Fibroblast of upper back skin (primary cell): ENCODE measurements at places on chromosomes 1 and 21.

- no peak for DNase-seq
Observed at GRCh38 chr1:115432061-115432460, 94.0 kb upstream of the NGF start.

DNA sequence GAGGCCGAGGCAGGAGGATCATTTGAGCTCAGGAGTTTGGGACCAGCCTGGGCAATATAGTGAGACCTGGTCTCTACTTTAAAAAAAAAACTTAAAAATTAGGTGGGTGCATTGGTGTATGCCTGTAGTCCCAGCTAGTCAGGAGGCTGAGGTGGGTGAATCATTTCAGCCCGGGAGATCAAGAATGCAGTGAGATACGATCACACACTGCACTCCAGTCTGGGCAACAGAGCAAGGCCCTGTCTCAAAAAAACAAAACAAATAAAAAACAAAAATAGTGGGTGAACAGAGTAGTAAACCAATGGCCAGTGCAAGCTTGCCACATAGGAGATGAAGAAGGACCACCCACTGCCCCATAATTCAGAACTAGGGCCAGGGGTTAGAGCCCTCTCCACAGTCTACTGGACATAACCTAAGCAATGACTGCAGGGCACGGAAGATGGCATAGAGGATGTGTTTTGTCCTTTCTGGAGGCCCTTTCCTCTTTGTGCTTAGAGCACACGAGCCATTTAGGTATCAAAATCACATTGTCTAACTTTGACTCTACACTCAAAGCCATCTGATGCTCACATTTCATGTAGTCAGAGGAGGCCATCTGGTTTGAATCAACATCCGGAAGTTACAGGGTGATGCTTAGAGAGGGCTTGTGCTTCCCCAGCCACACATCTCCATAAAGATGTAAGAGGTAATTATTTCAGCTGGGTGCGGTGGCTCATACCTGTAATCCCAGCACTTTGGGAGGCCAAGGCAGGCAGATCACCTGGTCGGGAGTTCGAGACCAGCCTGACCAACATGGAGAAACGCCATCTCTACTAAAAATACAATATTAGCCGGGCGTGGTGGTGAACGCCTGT, 12.6 kb downstream of the CD2 start:
- DNase-seq: peak; percentile 72

GRCh38 chr21:22250355-22250754, 1252.1 kb downstream of the NCAM2 start:
- no peak for DNase-seq

GRCh38 chr1:45647248-45648021, 23.6 kb upstream of the CCDC17 start:
- no peak for DNase-seq

GRCh38 chr1:15915991-15916390, 59.9 kb downstream of the ZBTB17 start:
- DNase-seq: no peak

DNA sequence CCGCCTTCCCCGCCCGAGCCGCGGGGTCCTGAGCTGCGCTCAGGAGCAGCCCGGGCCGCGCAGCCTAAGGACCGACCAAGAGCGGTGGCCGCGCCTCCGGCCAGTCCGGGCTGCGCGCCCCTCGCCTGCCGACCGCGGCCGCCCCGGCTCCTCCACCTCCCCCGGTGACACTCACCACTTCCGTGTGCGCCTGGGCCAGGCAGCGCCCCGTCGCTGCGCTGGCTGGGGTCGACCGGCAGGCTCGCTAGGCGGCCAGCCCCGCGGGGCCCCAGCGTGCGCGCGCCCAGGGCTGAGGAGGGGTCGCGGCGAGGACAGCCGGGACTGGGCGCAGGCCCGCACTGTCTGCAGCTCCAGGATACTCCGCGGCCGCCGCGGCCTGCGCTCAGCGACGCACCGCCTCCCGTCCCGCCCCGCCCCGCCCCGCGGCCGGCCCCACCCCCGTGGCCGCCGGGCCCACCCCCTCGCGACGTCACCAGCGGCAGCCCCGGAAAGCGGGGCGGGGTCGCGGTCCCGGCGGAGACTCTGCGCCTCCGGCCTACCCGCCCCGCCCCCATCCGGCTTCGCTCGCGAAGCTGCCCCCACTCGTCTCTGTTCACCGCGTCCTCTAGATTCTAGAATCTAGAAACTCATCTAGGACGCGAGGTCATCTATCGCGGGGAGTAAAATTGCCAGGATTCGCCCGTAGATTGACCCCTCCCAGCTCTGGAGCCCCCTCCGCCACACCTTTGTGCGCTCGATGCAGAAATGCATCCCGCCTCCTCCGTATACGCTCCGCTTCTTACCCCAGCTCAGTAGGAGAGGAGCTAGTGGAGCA, at the start of gene JAK1:
Gene JAK1, minus strand, starts transcription at position 392 of the 814 bp plus-strand sequence. CDS start 80,285 bp downstream, outside the sequence.
- DNase-seq: peak; percentile 83

GRCh38 chr1:23984417-23985186, 4.5 kb upstream of the SRSF10 start:
- peak; percentile 83 for DNase-seq

GRCh38 chr1:109994654-109995053, 10.1 kb downstream of the AHCYL1 start:
- DNase-seq: no peak

GRCh38 chr1:185363205-185363604, 46.2 kb upstream of the IVNS1ABP start:
- no peak for DNase-seq

- no peak for DNase-seq
Observed at GRCh38 chr21:34906401-34906800, 142.7 kb downstream of the RUNX1 start.

DNA sequence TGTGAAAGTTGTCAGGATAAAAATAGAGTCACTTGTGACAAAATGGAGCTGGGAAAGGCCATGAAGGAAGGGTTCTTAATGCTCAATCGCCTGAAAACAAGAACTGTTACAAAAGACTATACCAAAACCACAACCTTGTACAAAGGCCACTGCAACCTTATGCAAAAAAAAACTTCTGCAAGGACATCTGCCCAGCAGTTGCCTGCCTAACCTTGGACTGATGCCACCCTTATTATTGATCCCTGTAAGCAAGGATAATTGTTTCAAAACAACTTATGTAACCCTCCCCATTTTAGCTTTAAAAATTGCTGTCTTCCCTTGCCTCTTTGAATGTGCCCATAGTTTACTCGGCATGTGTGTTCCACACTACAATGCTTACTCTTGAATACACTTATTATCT, 5.7 kb downstream of the ALG14 start:
- DNase-seq: no peak

GRCh38 chr1:192966073-192966472, 93.1 kb downstream of the UCHL5 start:
- DNase-seq: no peak

- no peak for DNase-seq
Observed at GRCh38 chr1:228918335-228918734, 183.1 kb downstream of the RHOU start.

DNA sequence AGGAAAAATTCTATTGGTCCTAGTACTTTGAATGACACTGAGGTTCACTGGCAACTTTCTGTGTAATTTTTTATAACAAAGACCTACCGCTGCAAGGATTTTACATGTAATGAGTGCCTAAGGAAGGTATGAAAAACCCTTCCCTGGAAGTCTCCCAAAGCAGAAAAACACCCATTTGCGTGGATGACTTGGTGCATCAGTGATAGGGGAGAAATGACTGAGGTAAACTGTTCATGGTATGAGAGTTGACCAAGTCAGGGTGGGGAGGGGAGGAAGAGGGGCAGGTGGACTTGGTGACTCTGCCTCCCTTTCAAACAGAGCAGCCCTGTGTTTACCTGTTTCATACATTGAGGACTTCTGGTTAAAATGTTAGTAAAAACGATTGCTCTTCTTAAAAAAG, 78.8 kb upstream of the IPO9 start:
- DNase-seq: no peak

DNA sequence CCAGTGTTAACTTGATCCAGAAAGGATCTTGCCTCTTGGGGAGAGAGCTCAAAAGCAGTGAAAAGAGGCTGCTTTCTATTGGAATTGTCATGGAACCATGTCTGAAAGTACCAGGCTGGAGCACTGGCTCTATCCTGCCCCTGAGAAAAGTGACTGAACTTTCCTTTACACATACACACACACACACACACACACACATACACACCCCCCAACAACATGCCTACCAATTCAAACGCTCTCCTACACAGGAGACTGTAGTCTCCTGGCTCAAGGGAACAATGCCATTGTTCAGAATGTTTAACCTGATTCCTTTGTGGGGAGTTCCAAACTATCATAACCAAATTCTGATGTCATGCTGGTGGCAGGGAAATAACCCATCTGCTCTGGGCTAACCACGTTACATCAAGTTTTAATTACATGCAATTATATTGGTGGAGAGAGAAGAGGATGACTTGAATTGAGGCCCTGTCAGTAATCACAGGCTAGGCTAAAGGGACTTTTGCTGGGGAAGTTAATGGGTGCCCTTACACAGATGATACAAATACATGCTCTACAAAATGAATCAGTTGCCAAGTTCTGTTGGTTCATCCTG, 52.3 kb upstream of the DUSP10 start:
- peak; percentile 49 for DNase-seq
